ENCODE measurements at places on chromosomes 12 and 14.

GRCh38 chr12:105461271-105461943, 130.9 kb downstream of the C12orf75 start:
- DNase-seq: no peak

DNA sequence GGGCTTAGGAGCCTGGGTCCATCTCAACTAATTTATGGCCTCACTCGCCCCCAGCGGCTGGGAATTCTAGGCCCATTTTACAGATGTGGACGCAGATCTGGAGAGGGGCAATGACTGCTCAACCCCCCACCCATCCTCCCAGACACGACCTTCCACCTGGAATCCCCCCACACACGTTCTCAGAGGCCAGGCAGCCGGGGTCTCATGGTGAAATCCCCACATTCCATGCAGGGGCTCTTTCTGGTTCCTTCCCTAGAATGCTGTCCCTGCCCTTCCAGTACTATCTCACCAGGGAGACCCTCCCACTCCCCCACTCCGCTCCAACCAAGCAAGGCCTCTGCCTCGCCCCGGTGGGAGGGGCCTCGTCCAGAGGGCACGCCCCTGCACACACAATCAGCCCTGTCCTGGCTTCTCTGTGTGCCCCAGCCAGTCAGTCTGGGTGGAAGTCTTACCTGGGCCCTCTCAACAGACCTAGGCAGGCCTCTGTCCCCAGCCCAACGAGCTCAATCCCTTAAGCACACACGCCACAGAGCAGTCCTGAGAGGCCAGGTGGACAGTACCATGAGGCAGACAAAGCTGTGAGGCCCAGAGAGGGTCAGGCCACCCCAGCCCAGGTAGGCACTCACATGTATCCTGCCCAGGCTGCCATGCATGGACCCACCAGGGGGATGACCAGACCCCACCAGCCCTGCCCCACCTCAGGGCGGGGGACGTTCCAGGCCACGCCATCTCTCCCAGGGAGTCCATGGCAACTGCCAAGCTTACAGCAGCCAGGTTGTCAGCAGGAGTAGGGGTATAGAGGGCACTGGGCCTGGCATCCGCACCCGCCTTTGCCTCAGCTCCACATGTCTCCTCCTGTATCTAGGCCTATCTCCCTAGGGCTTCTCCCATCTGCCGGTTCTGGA, 1.3 kb upstream of the ANKRD9 start:
- no peak for DNase-seq

GRCh38 chr12:72570601-72571000, 298.4 kb downstream of the TRHDE start:
- no peak for DNase-seq

GRCh38 chr14:73731111-73731510, 16.9 kb upstream of the PNMA1 start:
- no peak for DNase-seq

- DNase-seq: no peak
These were observed 140.6 kb downstream of the ITPR2 start for GRCh38 chr12:26692407-26692806.

- DNase-seq: no peak
These were observed 1.9 kb downstream of the ACTN1 start for GRCh38 chr14:68977180-68977717.

DNA sequence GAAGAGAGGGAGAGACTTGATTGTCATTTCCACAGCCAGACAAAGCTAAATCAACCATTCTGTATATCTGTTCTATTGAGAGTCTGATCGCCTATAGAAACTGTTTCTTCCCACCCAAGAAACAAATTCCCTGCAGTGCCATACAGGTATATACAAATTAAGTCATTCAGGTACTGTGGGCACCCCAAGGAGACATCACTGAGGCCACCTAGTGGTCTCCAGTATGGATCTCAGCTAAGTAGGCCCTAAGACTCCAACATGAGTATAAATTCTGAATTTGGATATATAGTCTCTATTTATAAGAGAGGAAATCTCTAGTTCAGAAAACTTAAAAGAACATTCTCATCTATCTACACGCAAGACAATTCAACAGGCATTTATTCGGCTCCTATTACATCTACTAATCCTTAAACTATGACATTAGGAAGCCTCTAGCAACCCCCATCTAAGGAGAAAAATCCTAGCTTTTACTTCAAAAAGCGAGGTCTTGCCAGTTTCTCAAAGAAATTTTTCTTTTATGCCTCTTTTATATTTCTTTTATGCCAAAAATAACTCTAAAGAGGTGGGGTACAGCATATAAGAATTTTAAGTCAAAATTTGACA, 62.6 kb downstream of the DCAF5 start:
- no peak for DNase-seq

DNA sequence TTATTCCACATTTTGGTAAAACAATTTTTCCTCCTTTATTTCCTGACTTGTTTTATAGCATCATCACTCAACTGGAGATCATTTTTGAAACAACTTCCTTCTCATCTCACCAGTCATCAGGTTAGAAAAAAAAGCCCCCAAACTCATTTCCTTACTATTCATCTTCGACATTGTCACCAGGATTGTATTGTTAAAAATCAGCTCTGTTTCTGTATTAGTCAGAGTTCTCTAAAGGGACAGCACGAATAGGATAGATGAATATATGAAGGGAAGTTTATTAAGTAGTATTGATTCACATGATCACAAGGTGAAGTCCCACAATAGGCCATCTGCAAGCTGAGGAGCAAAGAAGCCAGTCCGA, 392.6 kb downstream of the FUT8 start:
- DNase-seq: no peak

GRCh38 chr12:52165096-52165855, 26.5 kb downstream of the KRT80 start:
- no peak for DNase-seq

DNA sequence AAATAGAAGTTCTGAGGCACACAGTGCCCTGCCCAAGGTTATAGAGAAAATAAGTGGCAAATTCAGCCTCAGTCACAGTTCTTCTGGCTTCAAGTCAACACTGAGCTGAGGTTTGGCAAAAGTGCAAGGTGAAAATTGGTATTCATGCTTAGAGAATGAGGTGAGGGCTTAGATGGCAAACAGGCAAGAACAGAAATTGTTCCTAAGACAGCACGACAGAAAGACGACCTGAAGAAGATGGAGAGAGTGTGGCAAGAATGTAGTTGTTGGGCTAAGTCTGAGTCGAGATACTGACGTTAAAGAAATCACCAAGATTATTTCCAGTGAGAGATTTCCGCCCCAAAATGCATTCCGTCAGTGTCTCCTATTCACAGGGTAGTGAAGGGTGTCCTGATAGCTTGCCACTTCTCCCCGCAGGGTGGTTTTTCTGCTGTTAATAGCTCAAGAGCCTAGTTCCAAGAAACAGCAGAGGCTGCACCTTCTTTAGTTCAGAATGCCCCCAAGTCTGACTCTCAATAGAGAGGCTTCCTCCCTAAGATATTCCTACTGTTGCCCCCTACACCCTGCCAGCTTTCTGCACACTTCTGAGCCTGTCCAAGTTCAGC, 260.8 kb upstream of the AMIGO2 start:
- no peak for DNase-seq

DNA sequence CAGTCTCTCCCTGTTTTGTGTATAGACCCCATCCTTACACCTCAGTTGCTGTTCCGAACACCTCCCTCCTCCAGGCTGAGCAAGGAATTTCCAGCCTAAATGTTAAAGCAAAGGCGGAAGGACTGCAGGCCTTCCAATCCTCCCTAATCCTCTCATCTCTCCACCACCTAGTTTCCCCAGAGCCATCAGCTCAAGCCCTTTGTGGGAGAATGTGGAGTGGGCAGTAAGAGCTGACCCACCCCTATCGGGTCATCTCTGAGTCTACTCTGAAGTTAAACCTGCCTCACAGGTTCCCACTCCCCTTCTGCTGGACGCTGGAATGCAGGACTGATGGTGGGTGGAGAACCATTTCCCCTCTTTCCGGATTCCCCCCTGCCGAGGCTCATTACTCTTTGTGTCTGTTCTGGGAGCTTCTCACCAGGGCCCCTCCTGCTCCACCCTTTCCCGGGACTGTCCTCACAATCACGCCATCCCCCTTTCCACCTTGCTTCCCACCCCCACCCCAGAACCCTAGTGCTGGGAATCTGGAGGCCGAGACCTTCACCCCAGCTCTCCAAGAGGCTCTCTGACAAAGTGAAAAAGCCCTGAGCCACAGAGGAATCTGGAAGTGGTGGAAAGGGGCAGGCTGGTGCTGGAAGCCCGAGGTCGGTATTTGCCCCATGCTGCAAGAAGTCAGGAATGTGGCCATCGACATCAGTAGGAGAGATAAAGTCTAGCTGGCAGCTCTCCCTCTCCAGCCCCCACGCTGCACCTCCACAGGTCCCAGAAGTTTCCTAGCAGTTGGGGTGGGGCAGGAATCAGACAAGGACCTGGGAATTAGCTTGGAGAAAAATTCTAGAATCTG, 3.3 kb upstream of the KRT18 start:
- DNase-seq: no peak

DNA sequence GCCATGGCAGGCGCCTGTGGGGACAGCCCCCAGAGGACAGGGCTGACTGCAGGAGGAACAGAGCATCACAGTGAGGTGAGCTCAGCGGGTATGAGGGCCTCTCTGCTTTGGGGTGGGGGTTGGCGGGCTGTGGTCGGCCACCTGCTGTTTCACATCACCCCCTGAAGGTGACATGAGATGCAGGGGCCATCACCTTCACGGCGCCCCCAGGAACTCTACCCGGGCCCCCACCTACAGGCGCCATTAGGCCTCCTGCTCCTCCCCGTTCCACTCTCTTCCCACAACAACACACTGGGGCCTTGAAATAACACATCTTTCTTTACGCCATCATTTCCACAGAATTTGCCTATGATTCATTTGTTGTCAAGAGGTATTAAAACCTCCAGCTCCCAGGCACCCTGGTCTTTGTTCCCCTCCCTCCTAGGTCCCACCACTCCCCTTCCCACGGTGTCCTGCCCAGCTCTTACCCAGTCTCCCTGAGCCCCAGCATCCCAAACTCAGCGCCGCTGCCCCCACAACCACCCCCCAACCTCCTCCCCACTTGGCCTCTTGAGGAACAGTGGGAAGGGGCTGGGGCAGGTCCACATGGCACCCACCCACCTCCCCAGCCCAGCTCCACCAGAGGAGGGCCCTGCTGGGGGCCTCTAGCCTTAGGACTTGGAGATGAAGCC, 12.7 kb upstream of the HDAC7 start:
- DNase-seq: no peak

DNA sequence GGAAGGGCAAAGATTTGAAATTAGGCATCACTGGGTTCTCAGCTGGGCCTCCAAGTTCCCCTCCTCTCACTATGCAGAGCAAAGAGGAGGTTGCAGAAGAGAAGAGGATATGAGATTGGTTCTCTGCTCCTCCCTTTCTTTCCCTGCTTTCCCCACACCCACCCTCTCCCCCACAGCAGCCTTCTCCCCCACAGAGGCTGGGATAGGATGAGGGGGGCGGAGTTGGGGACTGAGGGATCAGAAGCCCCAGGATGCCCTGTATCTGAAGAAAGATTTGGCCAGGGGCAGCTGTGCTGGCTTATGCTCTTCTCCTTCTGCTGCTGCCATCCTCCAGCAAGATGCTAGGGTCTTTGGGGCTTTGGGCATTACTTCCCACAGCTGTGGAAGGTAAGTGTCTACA, at the start of gene AMHR2:
TSS of gene AMHR2 (plus strand) at position 259 of the 400 bp plus-strand sequence. CDS start at position 339, 80 bp downstream.
- no peak for DNase-seq

- DNase-seq: no peak
These were observed 389.7 kb upstream of the FAR2 start for GRCh38 chr12:28759333-28759732.

DNA sequence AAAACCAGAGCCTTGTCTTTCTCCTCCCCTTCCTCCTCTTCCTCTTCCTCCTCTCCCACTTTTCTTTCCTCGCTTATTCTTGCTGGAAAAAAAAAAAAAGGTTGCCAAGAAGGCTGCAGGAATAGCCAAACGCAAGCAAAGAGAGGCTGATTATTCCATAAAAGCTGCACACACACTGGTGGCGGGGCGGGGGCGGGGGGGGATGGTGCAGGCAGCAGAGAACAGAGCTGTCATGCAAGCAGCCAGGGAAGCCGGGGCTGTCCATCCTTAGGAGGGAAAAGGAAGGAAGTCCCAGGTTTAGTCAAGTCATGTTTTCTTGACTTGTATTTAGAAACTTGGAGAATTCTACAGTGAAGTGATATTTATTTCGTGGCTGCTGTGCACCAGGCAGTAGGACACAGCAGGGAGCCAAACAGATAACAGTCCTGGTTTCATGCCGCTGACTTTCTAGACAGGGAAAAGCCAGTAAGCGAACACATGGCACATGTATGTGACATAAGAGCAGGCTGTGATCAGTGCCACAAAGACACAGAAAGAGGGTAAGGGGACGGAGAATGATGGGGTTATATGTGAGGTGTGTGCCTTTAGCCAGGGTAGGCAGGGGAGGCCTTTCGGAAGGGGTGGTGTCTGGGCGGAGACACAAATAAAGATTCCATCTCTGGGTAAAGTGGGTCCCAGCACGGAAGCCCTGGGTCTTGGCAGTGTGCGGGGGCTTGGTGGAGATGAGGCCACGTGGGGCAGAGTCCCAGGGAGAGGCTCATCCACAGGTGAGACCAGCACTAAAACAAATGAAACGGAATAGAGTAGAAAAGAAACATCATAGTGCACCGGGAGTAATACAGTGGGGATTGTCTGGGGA, 56.6 kb upstream of the SCN8A start:
- no peak for DNase-seq

DNA sequence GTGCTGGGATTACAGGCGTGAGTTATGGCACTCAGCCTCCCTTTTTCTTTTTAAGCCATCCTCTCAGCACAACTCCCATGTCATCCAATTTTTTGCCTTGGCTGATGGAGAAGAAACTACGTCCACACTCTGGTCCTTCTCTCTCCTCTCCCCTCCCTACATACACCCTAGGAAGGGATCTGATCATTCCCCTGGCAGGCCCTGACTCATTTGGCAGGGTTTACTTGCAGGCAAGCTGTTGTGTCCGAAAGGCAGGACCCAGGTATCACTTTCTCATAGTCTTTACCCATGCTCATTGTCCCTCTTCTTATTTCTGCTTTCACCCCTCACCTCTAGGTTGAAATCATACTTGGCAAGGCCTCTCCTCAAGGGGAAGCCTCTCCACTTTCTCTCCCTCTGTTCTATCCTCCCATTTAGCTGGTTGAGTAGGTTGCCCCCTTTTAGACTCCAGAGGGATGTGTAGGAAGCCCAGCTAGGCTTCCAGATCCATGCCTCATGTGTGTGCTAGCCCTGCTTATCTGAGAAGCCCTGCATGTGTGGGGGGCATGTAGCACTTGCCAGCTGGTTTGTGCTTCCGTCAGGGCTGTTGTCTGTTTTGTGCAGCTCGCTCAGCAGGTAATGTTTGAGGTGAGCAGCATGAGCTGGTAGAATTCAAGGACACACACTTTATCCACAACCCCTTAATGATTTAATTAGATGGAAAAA, 14.8 kb downstream of the GPR19 start:
- no peak for DNase-seq

GRCh38 chr12:66786531-66787308, 107.8 kb upstream of the GRIP1 start:
- no peak for DNase-seq

All from C1 segment of cervical spinal cord (tissue), 14 donors.